ENCODE measurements at places on chromosomes 16 and 17.
A peak's percentile ranks its signal among the peaks of the same experiment; 100 is the strongest.

GRCh38 chr16:85387171-85387507, 226.0 kb upstream of the GSE1 start:
- H3K4me3 ChIP-seq = no peak overlapping the region
- no peaks in the 10 kb centered on the region for H3K27me3 ChIP-seq
- no peaks in the 10 kb centered on the region for H3K4me1 ChIP-seq
- no peak overlapping the region for H3K27ac ChIP-seq
- H3K36me3 ChIP-seq = no peaks in the 10 kb centered on the region

GRCh38 chr16:58451945-58452401, 48.0 kb upstream of the NDRG4 start:
- H3K4me1 ChIP-seq = peaks cover 7% of the 10 kb centered on the region
- H3K27me3 ChIP-seq = no peaks in the 10 kb centered on the region
- no peak overlapping the region for H3K4me3 ChIP-seq
- DNase-seq = no peak
- H3K36me3 ChIP-seq = no peaks in the 10 kb centered on the region

GRCh38 chr17:39800540-39800939, 62.8 kb downstream of the GRB7 start:
- H3K4me1 ChIP-seq = no peaks in the 10 kb centered on the region
- H3K36me3 ChIP-seq = no peaks in the 10 kb centered on the region
- H3K27ac ChIP-seq = no peak overlapping the region
- H3K4me3 ChIP-seq = no peak overlapping the region
- DNase-seq = no peak

GRCh38 chr16:10744370-10745030, 858 bp downstream of the NUBP1 start:
- no peaks in the 10 kb centered on the region for H3K27me3 ChIP-seq
- peaks cover 28% of the 10 kb centered on the region for H3K4me1 ChIP-seq
- H3K27ac ChIP-seq = peak overlapping the region; percentile 92
- DNase-seq = no peak

DNA sequence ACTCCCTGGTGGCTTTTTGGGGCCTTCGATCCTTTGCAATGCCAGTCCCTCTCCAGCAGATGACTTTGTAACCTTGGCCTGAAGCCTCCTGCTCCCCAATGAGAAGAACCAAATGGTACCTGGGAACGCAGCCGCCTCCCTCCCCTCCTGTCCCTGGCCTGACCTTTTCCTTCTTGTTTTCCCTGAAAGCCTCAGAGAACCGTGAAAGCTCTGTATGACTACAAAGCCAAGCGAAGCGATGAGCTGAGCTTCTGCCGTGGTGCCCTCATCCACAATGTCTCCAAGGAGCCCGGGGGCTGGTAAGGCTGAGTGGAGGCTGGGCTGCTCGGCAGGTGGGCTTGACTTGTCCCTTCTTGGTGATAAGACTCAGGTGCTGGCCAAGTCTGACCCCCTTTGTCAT, 88.0 kb downstream of the SDR42E1 start:
- H3K27me3 ChIP-seq = no peaks in the 10 kb centered on the region
- DNase-seq = no peak
- no peaks in the 10 kb centered on the region for H3K36me3 ChIP-seq
- no peak overlapping the region for H3K4me3 ChIP-seq
- peaks cover 9% of the 10 kb centered on the region for H3K4me1 ChIP-seq

DNA sequence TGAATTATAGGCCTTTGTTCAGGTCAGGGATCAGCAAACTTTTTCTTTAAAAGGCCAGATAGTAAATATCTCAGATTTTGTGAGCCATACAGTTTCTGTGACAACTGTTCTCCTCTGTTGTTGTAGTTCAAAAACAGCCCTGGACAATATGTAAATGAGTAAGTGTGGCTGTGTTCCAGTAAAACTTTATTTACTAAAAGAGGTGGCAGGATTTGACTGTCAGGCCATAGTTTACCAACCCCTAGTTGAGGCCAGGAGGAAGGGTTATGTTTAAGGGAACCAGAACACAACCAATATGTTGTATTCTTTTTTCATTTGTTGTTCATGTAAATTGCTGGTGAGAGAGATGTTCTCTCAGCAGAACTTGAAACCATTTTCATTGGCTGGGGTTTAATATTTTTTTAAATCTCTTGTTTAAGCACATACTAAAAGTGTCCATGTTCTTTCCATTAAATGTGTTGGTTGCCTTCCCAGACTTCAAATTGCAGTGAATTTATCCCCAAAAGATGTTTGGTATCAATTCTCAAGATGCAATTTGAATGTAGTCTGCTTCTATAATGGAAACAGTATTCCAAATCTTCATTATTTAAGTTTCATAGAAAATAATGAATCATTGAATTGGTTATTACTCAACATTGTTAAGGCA, 260.3 kb downstream of the FTO start:
- H3K4me1 ChIP-seq = no peaks in the 10 kb centered on the region
- no peaks in the 10 kb centered on the region for H3K36me3 ChIP-seq
- H3K27ac ChIP-seq = no peak overlapping the region
- no peak overlapping the region for H3K4me3 ChIP-seq
- H3K27me3 ChIP-seq = no peaks in the 10 kb centered on the region
- DNase-seq = no peak

DNA sequence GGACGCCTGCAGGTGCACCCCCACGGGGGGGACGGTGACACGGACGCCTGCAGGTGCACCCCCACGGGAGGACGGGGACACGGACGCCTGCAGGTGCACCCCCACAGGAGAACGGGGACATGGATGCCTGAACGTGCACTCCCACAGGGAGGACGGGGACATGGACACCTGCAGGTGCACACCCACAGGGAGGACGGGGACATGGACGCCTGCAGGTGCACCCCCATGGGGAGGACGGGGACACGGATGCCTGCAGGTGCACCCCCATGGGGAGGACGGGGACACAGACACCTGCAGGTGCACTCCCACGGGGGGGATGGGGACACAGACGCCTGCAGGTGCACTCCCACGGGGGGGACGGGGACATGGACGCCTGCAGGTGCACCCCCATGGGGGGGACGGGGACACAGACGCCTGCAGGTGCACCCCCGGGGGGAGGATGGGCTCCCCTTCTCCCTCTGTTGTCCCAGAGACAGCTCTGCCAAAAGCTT, 114.5 kb upstream of the METRNL start:
- no peaks in the 10 kb centered on the region for H3K36me3 ChIP-seq
- peaks cover 10% of the 10 kb centered on the region for H3K4me1 ChIP-seq
- no peak overlapping the region for H3K4me3 ChIP-seq

- peak; percentile 94 for DNase-seq
- H3K36me3 ChIP-seq = no peaks in the 10 kb centered on the region
Measured at GRCh38 chr16:29784901-29785500, 5.5 kb upstream of the KIF22 start.

- H3K27me3 ChIP-seq = no peaks in the 10 kb centered on the region
- no peaks in the 10 kb centered on the region for H3K36me3 ChIP-seq
- H3K4me1 ChIP-seq = no peaks in the 10 kb centered on the region
Measured at GRCh38 chr17:27860971-27861664, 32.0 kb downstream of the LYRM9 start.

GRCh38 chr16:57343221-57343620, 15.4 kb upstream of the CCL22 start:
- no peaks in the 10 kb centered on the region for H3K36me3 ChIP-seq
- no peak overlapping the region for H3K4me3 ChIP-seq
- H3K4me1 ChIP-seq = peaks cover 12% of the 10 kb centered on the region
- no peaks in the 10 kb centered on the region for H3K27me3 ChIP-seq
- no peak overlapping the region for H3K27ac ChIP-seq

DNA sequence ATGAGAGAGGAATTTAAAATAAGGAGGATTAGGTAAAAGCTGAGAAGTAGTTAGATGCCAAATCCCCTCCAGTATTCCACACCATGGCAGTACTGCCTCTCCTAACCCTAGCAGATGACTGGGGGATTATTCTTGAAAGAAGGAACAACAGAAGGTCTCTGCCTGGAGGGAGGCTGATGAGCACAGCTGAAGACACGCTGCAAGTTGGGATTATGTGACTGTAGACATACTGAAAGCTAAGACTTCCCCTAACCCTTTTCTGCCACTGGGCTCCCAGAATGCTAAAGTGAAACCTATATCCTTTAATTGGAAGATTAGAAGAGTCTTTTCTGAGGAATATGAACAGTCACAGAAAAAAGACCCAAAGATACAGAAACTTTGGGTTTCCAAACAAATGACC, 27.7 kb upstream of the SLC46A1 start:
- H3K27ac ChIP-seq = no peak overlapping the region
- no peaks in the 10 kb centered on the region for H3K27me3 ChIP-seq
- DNase-seq = no peak
- H3K4me3 ChIP-seq = no peak overlapping the region
- H3K36me3 ChIP-seq = no peaks in the 10 kb centered on the region

DNA sequence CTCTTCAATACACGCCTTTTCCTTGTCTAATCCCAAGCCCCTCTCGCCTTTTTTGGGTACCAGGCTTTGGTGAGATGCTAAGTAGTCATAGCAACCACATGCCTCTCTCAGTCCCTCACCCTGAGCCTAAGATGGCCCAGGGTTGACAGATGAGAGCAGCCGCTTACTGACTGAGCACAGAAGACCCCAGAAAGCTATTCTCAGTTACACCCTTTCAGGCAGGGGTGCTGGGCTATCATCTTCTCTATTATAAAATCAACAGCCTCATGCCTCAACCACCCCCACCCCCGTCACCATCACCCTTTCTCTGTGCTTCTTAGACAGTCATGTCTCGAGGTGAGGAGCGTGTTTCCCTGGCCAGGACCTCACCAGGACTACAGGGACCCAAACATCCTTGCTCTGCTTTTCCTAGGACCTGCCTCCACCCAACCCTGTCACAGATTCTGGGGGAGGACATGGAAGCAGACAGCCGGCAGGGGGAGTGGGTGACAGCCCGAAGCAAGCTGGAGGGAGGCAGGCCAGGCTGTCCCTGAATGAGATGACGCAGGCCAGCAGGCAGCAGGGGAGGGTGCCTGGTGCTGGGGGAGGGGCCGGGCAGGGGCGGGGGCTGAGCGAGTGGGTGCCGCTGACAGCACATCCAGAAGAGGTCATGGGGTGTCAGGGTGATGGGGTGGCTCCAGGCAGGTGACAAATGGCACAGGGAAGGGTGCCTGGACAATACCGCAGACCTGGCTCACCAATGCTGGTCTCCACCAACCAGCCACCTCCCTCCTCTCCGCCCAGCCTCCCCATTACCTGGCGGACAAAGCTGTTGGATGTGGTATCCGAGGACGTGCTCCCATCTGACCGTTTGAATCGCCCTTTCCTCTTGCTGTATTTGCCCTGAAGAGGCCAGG, 3.1 kb downstream of the CACNB1 start:
- no peaks in the 10 kb centered on the region for H3K27me3 ChIP-seq
- peak overlapping the region; percentile 88 for H3K4me3 ChIP-seq
- peak; percentile 84 for DNase-seq
- H3K36me3 ChIP-seq = peaks cover 27% of the 10 kb centered on the region
- peak overlapping the region; percentile 98 for H3K27ac ChIP-seq

GRCh38 chr16:27595475-27595874, 45.5 kb downstream of the KATNIP start:
- no peaks in the 10 kb centered on the region for H3K27me3 ChIP-seq
- H3K4me1 ChIP-seq = no peaks in the 10 kb centered on the region
- no peak for DNase-seq
- no peak overlapping the region for H3K27ac ChIP-seq
- H3K36me3 ChIP-seq = peaks cover 3% of the 10 kb centered on the region

DNA sequence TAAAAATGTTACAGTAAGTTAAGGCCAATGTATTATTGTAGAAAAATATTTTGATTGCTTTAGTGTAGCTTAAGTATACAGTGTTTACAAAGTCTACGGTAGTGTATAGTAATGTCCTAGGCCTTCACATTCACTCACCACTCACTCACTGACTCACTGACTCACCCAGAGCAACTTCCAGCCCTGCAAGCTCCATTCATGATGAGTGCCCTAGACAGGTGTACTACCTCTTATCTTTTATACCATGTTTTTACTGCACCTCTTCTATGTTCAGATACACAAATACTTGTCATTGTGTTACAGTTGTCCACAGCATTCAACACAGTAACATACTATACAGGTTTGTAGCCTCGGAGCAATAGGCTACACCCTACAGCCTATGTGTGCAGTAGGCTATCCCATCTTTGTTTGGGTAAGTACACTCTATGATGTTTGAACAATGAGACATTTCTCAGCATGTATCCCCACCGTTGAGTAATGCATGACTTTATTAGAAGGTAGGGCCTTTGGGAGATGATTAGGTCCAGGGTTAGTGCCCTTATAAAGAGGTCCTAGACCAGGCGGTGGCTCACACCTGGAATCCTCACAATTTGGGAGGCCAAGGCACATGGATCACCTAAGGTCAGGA, 117.8 kb downstream of the SLC39A11 start:
- H3K4me3 ChIP-seq = no peak overlapping the region
- H3K4me1 ChIP-seq = peaks cover 25% of the 10 kb centered on the region
- H3K27ac ChIP-seq = no peak overlapping the region
- no peak for DNase-seq
- H3K27me3 ChIP-seq = no peaks in the 10 kb centered on the region
- H3K36me3 ChIP-seq = no peaks in the 10 kb centered on the region

GRCh38 chr17:33016920-33017319, 25.3 kb downstream of the SPACA3 start:
- H3K4me1 ChIP-seq = no peaks in the 10 kb centered on the region
- no peaks in the 10 kb centered on the region for H3K27me3 ChIP-seq
- no peak overlapping the region for H3K4me3 ChIP-seq
- no peak overlapping the region for H3K27ac ChIP-seq

- no peaks in the 10 kb centered on the region for H3K27me3 ChIP-seq
- no peaks in the 10 kb centered on the region for H3K4me1 ChIP-seq
- DNase-seq = no peak
Measured at GRCh38 chr16:77555791-77556190, 121.0 kb upstream of the ADAMTS18 start.

All from upper lobe of left lung (tissue), 6 donors.